ENCODE measurements at places on chromosomes 4 and X.

- no peak for DNase-seq
Measured at GRCh38 chr4:74030285-74030684, 8.2 kb downstream of the CXCL3 start.

DNA sequence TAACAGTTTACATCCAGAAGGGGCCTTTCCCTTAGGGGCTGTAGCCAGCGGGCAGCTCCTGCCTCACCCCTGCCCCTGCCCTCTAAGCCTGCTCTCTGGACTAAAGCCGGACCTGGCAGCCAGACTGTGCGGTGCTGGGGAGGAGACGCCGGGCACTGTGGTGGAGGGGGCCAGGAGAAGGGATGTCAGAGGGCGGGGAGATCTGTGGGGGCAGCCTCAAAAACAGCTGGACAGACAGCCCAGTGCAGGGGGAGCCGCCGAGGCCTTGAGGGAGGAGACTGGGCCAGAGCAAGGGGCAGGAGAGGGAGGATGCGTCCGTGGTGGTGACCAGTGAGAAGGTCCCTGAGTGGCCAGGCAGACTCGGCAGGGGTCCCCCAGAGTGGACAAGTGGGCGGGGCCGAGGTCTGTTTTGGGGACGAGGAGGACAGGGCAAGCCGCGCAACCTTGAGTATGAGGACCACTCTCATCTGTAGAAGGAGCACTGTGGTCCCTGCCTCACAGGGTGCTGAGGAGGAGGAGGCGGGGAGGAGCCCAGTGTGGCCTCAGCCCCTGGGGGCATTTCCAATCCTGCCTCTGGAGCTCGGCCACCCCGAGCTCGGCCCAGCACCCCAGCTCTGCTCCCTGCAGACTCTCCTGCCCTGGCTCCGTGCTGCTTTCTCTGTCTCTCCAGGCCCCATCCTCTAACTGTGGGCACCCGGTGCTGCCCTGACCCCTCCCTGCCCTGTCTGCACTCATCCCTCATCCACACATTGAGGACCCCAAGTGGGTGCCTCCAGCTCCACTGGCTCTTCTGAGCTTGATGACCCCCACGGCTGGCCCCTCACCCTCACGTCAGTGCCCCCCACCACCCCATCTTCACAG, 59.2 kb upstream of the NKX1-1 start:
- DNase-seq = no peak

GRCh38 chr4:38130884-38131283, 170.7 kb downstream of the PTTG2 start:
- no peak for DNase-seq

DNA sequence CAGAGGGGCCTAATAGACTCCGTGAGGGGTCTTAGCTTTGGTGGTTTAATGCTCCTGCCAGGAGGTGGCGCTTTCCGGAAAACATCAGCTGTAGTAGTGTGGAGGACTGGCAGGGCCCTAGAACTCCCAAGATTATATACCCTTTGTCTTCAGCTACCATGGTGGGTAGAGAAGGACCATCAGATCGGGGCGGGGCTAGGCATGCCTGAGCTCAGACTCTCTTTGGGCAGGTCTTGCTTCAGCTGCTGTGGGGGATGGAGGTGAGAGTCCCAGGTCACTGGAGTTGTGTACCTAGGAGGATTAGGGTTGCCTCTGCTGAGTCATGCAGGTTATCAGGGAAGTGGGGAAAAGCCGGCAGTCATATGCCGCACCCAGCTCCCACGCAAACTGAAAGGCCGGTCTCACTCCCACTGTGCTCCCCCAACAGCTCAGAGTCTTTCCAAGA, 63.0 kb upstream of the AGA start:
- no peak for DNase-seq

DNA sequence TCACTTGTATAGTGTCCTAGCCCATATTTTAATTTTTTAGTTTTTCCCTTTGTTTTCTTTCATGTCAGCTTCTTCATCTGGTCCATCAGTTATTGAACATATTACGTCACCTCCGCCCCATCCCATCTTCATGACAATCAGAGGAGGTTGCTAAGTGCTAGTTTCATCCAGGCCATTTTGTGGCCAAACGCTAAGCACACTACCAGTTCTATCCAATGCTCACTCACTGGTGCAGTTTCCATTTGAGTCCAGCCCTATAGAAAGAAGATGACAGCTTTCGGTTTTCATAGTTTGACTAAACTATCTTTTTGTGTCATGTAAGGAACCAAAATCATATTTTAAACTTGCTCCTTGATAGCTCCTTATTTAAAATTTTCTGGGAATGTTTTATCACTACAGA, 304.2 kb downstream of the TENM3 start:
- DNase-seq = no peak

- no peak for DNase-seq
Measured at GRCh38 chr4:69760455-69760854, at the start of gene SULT1B1. SULT1B1 (minus strand) TSS chr4:69760620; CDS start chr4:69755217, 5,403 bp downstream.

All from stimulated activated CD4-positive, alpha-beta T cell treated with anti-CD3 and anti-CD28 coated beads, Interleukin-4, amount 100 ng/mL, for 1 hour (primary cell).